GM20000 (cell line): ENCODE measurements at places on chromosomes 6 and 20.

DNA sequence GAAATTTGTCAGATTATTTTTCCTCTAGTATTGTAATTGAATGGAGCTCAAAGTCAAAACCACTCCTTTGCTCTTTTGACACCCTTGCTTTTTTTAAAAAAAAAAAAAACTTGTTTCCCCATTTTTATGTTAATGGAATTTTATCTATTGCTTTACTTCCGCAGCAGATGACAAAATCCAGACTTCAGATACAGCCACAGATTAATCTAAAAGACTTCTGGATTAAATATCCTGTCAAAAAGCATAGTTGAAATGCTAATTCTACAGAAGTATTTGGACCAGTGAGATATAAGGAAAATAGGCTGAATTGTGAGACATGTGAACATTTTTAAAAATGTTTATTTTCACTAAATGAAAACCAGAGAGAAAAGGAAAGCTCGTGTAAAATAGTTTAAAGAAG is 341.4 kb downstream of the BMP2 start:
- DNase-seq = no peak

GRCh38 chr6:125138083-125138482 is 15.5 kb upstream of the TPD52L1 start:
- DNase-seq = no peak

GRCh38 chr6:33985947-33986346 is 159.9 kb downstream of the GRM4 start:
- no peak for DNase-seq

DNA sequence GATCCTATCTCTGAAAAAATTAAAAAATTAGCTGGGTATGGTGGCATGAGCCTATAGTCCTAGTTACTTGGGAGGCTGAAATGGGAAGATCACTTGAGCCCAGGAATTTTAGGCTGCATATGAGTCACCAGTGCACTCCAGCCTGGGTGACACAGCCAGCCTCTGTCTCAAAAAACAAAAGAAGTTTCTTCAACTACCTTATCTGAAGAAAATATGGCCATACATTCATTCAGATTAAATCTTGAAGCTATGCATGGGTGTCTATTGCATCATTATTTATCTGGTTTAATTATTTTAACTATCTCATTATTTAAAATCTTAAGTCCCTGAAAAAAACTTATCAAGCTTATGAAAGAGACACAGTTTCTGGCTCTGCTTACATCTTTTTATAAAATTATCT is 204.1 kb downstream of the SIM1 start:
- no peak for DNase-seq

DNA sequence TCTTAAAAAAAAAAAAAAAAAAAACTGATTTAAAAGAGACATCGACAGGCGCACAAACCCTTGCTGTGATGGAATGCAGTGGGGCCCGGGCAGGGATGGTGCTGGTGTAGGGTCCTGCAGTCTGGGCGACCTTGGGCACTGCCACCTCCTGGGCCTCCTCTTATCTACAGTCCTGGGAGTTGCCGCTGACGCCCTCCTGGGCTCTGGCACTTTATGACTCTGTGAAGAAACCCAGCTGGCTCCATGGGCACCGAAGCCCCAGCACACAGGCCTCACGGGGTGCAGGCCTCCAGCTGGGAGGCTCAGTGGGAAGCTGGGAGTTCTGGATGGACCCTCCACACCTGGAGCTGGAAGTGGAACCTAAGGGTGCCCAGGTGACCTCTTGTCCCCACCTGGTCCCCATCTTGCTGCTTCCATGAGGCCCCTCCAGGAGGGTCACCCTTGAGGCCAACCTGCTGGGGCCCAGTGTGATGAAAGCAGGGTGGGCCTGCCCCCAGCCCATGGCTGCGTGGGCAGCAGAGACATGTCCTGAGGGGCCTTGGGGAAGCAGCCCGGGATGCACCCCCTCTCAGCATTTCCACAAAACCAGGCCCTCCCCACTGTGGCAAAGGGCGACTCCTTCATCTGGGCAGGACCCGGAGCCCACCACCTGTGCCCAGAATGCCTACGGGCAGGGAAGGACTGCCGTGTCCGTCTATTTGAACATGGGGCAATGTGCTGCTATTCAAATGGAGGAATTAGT is 104.9 kb downstream of the ASXL1 start:
- DNase-seq = no peak

GRCh38 chr6:110410511-110410910 is 4.9 kb downstream of the DDO start:
- no peak for DNase-seq

GRCh38 chr20:8867038-8867740 is 201.7 kb upstream of the PLCB4 start:
- no peak for DNase-seq

- DNase-seq = no peak
Observed at GRCh38 chr6:2522521-2522920, 228.2 kb downstream of the MYLK4 start.

DNA sequence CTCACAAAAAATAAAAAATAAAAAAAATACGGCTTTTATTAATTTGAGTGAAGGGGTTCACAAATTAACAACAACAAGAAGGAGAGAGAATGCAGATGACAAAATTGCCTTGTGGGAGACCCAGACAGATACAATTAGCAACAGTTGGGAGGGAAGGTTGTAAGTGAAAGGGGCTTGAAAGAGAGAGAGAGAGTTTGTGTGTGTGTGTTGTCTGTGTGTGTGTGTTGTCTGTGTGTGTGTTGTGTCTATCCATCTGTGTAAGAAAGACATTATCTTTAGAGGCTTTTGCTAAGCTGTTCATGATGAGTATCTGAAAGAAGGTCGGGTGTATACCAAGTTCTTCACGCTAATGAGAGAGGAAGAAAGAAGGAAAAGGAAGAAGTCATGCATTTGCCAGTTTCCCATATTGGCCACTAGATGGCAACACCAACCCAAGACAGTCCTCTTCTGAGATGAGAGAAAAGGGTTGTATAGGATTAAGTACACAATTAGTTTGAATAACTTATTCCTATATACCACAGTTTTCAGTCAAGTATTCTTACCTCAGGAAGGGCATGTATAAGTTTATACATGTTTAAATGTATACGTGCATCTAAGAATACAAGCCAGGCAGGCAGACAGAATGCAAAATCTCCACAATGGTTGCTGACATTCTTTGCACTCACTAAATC is 63.7 kb upstream of the CD2AP start:
- DNase-seq = peak; percentile 57

GRCh38 chr20:61397146-61397545 is 145.1 kb downstream of the CDH4 start:
- DNase-seq = no peak

DNA sequence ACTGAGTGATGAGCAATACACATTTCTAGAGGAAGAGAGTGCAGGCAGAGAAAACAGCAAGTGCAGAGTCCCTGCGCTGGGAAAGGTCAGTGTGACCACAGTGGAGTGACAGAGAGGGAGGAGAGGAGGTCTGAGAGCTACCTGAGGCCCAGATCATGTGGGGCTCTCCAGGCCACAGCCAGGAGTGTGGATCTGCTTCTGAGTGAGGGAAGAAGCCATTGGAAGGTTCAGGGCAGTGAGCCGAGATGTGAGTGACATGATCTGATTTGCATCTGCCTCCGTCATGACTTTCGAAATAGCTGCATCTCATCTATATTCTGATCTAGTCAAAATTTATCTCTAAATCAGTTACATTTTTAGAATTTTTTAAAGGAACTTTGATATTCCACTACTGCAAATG is 367.1 kb downstream of the PREX1 start:
- DNase-seq = peak; percentile 43

- no peak for DNase-seq
Observed at GRCh38 chr20:38345643-38346042, 639 bp upstream of the LBP start.

- DNase-seq = no peak
Observed at GRCh38 chr6:46720401-46720800, 14.8 kb downstream of the PLA2G7 start.

DNA sequence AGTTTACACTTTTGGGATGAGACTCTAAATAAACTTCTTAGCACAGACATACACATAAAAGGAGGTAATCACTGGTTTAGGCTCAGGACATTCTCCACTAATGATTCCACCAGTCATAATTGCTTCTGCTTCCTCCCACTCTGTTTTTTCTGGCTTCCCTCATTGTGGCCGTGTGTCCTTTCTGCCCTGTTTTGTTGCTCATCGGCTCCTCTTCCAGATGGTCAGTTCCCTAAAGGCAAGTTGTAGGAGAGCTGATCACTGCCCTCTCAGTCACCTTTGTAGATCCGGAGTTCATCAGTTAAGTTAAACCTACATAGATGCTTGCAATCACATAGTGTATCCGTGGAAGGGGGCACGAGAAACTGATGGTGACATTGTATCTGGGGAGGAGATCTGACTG is 200.5 kb upstream of the ARG1 start:
- no peak for DNase-seq

- DNase-seq = peak; percentile 65
Observed at GRCh38 chr20:32482442-32483261, 102.5 kb downstream of the NOL4L start.

GRCh38 chr6:105449756-105450390 is 47.0 kb upstream of the PREP start:
- no peak for DNase-seq

- no peak for DNase-seq
Observed at GRCh38 chr6:154594496-154595198, 84.2 kb upstream of the CNKSR3 start.

GRCh38 chr6:5108068-5108467 is 22.9 kb downstream of the PPP1R3G start:
- DNase-seq = no peak

DNA sequence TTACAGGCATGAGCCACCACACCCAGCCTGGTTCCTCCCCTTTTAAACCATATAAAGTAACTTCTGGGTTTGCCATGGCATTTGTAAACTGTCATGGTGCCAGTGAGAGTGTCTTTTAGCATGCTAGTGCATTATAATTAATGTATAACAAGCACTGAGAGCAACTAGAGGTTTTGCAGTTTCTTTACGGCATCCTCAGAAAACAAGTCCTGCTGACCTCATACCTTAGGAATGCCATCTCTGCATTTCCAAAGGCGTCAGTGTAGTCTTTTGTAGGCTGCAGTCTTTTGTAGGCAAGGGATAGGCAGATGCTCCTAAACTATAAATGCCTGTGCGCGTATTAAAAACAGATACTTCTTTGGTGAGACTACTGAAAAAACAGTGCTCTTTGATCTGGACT is 75.0 kb upstream of the EZR start:
- DNase-seq = no peak

- DNase-seq = peak; percentile 85
Observed at GRCh38 chr6:35213824-35214756, at the start of gene SCUBE3. Gene SCUBE3 (plus strand): TSS chr6:35213956. CDS start chr6:35214419, 463 bp downstream.

DNA sequence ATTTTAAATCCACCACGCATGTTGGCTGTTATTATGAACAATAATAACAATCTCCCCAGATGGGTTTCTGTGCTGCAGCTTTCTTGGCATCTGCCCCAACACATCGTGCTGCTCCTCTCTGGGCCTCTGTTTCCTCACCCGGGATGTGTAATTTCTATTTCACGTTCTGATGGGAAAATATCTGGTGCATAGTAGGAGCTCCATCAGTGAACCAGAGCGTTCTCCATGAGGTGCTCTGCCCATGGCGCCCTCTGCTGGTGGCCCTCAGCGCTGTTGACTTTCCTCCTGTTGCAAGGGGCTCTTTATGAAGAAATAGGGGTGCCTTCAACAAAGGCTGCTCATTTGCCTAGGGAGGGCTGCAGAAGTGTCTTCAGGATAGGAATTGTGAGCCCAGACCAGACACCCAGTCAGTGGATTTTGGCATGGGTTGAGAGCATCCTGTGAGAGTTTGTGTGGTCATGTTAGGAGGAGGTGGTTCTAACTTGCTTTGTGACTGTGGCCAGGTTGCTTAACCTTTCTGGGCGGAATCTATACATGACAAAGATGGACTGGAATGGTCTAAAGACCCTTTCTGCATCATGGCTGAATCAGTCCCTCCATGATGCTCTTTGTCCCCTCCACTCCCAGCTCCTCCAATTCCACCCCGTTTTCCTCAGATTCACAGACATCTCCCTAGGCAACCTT is 8.1 kb downstream of the SCRT2 start:
- peak; percentile 81 for DNase-seq

- DNase-seq = peak; percentile 82
Observed at GRCh38 chr20:45290677-45291355, 15.8 kb upstream of the RBPJL start.
